Stimulated activated CD8-positive, alpha-beta memory T cell treated with anti-CD3 and anti-CD28 coated beads, Interleukin-7, amount 100 ng/mL, for 1 hour (primary cell): ENCODE measurements at places on chromosomes 2 and 18.

DNA sequence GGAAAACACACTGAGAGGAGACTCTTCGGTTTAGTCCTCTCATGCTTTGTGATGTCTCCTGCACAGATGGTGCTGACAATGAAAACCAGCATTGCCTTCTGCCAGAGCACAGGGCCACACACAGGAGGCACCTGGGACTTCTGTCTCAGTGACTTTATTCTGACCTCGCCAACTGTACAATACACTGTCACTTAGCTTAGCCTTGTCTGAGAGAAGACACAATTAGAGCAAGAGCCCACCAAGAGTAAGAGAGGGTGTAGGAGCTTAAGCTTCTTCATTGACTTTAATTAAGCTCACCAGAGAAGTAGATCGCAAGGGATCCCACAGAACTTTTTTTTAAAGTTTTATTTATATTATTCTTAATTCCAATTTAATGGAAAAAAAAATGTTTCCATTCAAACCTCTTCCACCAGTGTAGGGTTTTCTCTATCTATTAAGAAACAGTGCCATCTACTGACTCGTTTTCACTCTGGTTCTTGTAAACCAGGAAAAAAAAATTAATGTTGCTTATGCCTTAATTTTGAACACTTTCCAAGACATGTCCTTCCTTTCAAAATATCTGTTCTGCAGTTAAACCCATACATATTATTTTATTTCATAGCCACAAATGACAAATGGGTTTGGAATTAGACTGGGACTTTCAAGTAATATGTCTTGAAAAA lies 42.4 kb upstream of the DDX18 start:
- DNase-seq, result no peak

DNA sequence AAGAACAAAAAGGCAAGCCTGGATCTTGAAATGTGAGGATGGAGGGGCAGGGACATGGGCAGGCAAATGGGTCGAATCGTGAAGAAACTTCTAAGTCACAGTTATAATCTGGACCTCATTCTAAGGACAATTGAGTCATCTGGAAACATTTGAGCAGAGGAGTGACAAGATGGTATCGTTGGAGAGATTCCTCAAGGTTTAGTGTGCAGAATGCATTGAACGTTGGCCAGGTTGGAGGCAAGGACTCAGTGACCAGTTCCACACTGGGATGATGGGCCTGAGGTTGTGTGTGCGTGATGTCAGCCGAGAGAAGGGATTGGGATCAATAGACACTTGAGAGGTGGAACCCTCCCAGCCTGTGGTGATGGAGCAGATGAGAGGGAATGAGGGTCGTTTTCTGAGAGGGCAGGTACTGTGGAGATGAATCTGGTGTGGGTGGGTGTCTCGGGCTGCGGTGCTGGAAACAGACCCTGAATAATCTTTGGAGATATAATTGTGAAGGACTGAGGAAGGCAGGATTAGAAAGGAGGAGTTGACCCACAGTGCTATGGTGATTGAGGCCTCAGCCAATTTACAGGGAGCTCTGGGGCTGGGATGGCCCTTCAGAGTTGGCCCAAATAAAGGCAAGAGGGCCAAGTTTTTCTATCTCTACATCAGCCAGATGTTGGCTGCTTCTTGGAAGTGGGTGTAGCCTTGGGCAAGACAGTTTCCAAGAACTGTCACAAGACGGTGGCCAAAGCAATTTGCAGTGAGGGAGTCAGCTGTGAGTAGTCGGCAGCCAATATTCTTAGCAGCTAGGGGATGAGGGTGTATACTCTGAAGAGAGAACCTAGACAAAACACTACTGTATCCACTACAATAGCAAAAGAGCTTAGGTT lies 5.8 kb upstream of the ZNF532 start:
- DNase-seq, result no peak

DNA sequence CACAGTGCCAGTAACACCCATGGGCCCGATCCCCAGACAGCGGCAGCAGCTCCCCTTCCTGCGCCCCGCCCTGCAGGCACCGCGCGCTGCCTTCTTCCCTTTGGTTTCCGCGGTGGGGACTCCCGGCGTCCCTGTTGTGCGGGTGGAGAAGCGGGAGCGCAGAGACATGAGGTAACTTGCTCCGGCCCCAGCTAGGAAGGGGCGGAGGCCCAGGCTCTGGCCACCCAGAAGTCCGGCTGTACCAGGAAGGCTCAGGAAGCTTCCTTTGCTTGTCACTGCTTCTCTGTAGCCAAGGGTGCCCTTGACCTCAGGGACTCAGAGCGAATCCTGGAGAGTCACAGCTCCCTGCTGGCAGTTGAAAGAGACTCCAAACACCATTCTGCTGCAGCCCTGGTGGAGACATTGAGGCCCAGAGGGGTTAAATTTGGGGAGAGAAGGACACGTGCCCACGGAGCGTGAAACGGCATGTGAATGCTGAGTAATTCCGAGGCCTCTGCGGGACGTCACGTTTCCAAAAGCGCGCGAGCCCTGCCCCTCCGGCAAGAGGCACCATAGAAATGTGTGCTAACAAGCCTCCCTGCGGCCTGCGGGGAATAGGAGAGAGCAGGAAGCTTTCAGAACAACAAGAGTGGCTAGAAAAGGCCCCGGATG lies 6.7 kb upstream of the ADCY3 start:
- DNase-seq, result no peak

DNA sequence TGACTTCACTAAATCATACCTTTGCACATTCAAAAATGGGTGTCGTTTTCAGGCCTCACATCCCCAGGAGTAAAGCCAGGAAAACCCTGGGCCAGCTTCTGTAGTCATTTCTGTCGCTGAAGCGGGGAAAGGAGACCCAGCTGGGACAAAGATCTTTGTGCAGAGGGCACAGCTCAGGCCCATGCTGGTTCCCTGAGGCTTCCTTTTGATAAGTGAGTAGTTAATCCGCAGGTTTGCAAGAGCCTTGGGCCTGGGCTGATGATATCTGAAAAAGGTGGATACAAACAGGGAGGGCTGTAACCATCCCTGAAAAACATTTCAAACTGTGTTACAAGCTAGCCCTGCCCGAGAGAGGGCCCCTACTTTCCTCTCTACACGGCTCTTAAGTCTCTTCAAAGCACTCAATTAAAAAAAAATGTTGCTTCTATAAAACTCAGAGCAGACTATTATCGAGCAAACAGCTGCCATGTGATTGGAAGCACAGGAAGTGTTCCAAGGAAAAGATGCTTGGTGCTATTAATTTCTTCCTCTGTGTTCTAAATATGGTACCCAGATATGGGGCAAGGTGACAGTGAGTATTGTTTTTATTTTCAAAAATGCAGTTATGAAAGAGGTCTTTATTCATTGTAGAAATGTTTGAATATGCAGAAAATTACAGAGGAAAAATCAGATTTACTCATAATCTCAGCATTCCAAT lies 117.2 kb downstream of the LNPK start:
- no peak for DNase-seq

- no peak for DNase-seq
Measured at GRCh38 chr2:15565392-15565791, 4.3 kb upstream of the NBAS start.

- DNase-seq, result no peak
Measured at GRCh38 chr2:235747001-235747785, 253.3 kb downstream of the AGAP1 start.

DNA sequence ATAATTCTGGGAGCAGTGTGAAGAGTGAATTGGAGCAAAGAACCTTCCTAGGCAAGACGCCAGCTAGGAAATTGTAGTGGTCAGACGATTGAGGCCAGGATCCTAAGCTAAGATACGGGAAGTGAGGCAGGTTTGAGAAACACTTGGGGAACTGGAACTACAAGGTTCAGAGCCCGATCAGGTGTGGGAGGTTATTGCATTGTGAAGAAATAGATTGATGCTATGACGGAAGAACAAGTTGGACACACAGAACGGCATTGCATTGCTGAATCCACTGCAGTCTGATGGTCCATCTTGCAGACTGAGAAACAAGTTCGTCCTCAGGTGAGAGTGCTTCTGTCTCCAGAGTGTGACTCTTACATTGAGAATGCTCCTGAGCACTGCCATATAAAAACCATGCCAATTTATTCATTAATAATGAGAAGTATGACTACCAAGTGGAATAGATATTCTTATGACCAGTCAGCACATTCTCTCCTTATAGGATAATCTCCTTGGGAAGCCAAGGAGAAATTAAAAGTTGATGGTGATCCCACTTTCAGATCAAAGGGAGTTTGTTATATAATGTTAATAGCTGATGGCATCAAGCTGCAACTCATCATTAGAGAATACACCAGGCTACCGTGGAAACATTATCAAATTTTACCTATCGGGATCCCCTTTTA lies 30.9 kb downstream of the ANTXR1 start:
- no peak for DNase-seq

- no peak for DNase-seq
Measured at GRCh38 chr2:240109386-240109785, 26.7 kb downstream of the COPS9 start.

- DNase-seq, result no peak
Measured at GRCh38 chr2:120783371-120783791, 47.7 kb downstream of the GLI2 start.

- no peak for DNase-seq
Measured at GRCh38 chr2:233223059-233223894, 28.2 kb upstream of the ATG16L1 start.

DNA sequence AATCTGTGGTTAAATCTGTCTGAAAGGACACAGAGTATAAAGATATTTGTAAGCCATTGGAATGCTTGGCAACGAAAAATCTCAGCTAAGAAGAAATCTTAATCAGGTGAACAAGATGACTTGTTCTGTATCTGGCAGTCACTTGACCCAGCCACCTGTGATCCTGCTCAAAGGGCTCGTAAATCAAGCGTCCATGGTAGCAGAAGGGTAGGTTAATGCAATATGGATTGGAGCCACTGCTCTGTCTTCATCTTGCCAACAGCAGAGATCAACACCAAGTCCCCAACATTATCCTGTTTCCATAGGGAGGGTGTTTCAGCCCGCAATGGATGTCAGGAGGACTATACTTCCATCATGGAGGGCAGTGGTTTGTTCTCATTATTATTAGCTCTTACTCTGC lies 378.4 kb downstream of the CDH7 start:
- no peak for DNase-seq

- no peak for DNase-seq
Measured at GRCh38 chr2:181104512-181105115, 124.2 kb downstream of the UBE2E3 start.

GRCh38 chr2:105438104-105438929 lies 39.5 kb upstream of the FHL2 start:
- no peak for DNase-seq

DNA sequence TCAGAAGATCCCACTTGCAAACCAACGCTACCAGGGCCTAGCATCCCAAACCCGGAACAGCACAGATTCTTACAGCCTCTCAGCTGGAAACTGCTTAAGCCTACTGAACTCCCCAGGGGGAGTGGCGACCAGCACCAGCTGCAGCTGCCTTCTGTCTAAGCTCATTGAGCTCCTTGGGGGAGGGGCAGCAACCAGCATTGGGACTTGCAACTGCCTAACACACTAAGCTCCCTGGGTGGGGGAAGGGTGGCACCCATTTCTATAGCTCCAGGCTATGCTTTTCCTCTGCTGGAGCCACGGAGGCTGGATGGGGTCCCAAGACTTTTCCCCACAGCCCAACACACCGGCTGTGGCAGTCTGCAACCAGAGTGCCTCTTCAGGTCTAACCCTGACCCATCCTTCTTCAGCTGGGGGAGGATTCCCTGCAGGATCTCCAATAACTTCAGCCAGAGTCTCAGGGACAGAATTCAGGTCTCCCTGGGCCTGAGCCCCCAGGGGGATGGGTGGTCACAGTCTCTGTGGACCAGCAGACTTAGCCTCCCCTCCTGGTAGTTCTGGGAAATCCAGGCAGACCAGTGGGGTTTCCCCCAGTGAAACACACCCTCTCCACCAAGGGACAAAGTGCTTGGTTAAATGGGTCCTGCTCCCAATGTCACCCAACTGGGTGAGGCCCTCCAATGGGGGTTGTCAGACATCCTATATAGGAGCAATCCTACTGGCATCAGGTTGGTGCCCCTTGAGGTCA lies 45.9 kb upstream of the ITGA4 start:
- no peak for DNase-seq

GRCh38 chr18:38933322-38933721 lies 1367.7 kb upstream of the CELF4 start:
- DNase-seq, result no peak

GRCh38 chr2:25078170-25079049 lies 36.5 kb downstream of the EFR3B start:
- DNase-seq, result no peak
